Neural crest cell (in vitro differentiated cells): ENCODE measurements at places on chromosomes 6 and 20. TPM values are rescaled to one million over a fixed set of nuclear protein-coding genes. Genes with fewer than 3 reads are reported as not detected.
A peak's percentile ranks its signal among the peaks of the same experiment; 100 is the strongest.

Gene RHAG
- total RNA-seq = not detected in 2 replicates

Gene CDH4
- total RNA-seq = 7.8 and 8.9 TPM in 2 replicates

GRCh38 chr6:31666337-31666965, 571 bp downstream of the CSNK2B start:
- peak overlapping the region; percentile 93 for H3K4me3 ChIP-seq
- peaks cover 8% of the 10 kb centered on the region for H3K36me3 ChIP-seq
- no peak for DNase-seq
- peak overlapping the region; percentile 81 for H3K27ac ChIP-seq

GRCh38 chr6:166277892-166278578, 30.2 kb downstream of the PRR18 start:
- peaks cover 30% of the 10 kb centered on the region for H3K27me3 ChIP-seq
- DNase-seq = no peak
- H3K36me3 ChIP-seq = no peaks in the 10 kb centered on the region
- H3K27ac ChIP-seq = no peak overlapping the region
- no peak overlapping the region for H3K4me3 ChIP-seq

DNA sequence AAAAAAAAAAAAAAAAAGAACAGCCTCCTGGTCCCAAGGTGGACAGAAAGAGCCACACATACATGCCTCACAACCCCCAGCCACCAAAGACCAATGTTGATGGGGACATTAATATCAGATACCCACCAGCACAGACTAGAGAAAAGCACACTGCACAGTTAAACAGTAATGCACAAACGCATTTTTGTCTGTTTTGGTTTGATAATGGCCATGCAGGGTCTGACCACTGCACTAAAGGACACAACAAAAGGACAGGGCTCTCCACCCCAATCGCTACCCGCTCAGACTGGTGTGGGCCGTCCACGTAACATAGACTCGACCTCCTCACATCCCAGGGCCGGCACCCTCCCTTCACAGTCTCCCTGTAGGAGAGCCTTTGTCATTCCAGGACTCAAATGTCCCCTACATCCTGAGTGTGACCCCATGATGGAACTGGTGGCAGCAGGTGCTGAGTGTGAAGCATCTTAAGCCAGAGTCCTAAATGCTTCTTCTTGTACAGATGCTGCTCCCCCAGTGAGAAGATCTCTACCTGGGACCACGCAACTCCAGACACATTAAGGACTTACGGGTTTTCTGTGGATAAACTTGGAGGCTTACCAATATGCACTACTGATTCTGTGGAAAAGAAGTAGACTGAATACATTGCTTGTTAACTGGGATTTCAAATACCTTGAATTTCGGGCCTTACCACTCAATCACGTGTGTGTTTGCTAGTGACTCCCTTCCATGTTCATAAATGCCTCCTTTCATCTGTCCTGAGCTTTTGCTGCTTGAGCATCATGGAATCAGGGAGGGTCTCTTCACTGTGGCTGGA, 28.0 kb downstream of the RRBP1 start:
- H3K27ac ChIP-seq = no peak overlapping the region
- H3K27me3 ChIP-seq = no peaks in the 10 kb centered on the region
- peaks cover 18% of the 10 kb centered on the region for H3K36me3 ChIP-seq
- H3K4me1 ChIP-seq = peaks cover 18% of the 10 kb centered on the region
- DNase-seq = no peak
